ENCODE measurements at places on chromosomes 7 and 10.

DNA sequence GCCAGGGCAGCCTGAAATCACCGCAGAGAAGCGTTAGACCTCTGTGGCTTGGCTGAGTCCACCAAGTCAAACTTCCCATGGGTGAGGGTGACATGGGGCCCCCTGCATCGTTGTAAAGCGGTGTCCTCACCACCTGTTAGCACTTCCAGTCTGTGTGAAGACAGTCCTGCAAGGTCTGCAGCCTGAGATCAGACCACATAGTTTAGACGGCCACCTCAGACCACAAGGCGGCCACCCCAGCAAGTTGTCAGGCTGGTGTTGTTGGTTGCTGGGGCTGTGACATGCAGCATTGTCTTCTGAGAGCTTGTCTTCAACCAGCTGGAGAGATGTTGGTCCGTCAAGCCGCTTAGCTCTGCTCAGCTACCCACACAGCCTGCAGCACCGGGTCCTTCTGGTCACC is 44.1 kb upstream of the TARP start:
- no peak for DNase-seq

DNA sequence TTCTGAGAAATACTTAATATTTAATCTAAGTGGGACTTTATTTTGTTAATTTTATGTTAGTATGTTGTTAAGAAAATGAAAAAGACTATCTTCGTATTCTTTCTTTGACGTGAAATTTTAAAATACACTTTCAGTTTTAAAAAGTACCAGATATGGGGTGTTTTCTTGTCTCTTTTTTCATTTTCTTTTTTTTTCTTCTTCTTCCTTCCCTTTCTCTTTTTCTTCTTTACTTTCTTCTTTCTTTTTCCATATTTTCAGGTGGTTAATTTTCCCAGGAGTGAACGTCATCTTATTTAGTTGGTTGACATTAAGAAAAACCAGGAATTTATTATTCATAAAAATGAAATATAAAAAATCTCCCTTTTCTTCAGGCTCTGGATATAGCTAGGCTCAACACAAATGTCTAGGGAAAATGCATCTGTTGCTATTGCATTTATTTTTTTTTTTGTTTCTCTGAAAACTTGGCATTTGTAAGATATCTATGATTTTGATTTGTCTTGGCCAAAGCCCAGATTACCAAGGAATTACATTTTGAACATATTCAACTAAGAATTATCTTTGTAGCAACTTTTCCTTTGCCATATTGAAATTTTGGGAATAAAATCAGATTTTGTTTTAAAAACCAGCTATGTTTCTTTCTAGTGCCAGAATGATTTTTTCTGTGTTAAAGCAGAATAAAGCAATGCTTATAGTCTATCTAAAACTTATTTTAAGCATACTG is 241.3 kb upstream of the FOXP2 start:
- DNase-seq: no peak

GRCh38 chr7:134809616-134810015 is 30.2 kb downstream of the CALD1 start:
- DNase-seq: no peak

DNA sequence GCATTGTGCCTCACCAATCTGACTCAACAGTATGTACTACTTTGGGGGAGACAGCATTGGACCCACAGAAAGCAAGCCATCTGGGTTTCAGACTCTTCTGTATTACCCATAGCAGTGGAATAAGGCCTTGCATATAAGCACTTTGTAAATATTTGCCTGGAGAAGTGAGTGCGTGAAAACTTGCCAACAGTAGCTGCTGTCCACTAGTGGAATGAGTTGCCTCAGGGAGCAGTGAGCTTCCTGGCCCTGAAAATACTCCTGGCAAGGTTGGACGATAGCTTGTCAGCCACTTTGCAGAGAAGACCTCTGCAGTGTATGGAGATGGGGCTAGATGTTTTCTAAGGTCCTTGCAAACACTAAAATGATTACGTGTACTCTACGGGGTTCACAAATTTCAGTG is 21.6 kb downstream of the GARS1 start:
- DNase-seq: no peak

- no peak for DNase-seq
These were observed 56.5 kb downstream of the MMRN2 start for GRCh38 chr10:86900955-86901354.

DNA sequence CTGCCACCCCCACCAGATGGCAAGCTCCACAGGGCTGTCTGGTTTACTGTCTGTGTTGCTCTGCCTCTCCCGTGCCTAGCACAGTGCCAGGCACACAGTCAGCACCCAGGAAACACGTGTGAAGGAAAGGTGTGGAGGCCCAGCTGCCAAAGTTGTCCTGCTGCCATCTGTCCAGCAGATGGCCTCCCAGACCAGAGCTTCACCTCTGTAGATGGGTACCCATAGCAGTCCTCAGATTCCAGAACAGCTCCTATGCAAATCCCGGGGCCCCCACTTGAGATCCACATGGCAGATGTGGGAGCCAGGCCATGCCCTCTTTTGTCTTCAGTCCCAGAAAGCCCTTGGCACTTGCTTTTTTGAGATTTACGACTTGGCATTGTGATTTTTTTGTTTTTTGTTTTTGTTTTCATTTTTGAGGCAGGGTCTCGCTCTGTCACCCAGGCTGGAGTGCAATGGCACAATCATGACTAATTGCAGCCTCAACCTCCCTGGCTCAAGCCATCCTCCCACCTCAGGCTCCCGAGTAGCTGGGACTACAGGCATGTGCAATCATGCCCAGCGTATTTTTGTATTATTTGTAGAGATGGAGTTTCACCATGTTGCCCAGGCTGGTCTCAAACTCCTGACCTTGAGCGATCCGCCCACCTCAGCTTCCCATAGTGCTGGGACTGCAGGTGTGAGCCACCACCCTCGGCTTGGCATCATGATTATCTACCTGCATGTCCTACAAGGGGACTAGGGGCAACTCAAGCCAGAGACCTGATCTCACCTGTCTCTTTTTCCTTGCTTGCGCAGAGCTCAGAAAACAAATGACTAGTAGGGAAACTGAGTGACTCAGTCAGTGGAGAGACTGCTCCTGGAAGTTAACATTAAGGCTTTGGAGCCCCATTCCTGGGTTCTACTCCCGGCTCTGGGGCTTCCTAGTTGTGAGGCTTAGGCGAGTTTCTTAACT is 16.9 kb upstream of the PALD1 start:
- no peak for DNase-seq

DNA sequence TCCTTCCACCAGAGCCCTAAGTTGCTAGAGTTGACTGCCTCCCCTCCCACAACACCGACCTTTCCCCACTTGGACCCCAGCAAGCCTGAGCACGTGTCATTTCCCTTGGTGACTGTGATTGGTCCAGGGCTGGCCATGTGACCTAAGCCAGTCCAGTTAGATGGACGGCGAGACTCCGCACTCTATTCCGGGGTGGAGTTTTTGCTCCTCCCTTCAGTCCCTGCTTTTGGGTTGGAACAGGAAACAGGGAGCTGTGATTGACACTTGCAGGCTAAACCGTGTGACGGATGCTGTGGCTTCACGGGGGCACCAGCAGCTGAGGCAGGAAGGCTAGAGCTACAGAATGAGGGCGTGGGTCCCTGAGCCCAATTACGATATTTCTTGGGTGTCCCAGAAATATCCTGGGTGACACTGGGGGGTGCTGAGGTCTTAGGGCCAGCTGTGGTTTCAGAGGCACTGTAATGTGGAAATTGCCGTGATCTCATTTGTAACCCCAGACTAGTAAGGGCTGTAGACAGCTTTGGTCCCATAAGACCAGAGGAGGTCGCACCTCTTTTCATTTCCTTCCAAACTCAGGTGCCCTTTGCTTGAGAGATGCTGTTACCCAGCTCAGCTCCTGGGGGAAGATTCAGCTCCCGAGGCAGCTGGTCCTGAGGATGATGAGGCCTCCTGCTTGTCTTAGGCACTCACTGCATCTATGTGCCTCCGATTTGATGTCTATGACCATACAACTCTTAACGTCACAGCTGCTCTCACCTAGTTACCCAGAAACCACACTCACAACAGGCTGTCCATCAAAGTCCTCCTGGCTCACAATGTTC is 102.7 kb upstream of the NPTX2 start:
- DNase-seq: no peak

DNA sequence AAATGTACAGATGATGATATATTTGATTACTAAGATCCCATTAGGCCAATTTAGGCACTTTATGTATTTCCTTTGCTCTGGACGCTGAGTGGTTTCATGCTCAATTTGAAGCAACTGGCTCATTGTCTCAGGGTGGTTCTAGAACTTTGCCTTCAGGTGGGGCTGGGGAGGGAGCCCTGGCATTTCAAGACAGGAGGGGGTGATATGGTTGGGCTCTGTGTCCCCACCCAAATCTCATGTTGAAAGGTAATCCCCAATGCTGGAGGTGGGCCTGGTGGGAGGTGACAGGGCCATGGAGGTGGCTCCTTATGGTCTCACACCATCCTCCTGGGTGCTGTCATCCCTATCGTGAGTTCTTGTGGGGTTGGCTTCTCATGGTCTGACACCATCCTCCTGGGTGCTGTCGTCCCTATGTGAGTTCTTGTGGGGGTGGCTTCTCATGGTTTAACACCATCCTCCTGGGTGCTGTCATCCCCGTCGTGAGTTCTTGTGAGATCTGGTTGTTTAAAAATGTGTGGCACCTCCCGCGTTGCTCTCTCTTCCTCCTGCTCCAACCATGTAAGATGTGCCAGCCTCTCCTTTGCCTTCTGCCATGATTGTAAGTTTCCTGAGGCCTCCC is 151.5 kb upstream of the KLF6 start:
- no peak for DNase-seq

DNA sequence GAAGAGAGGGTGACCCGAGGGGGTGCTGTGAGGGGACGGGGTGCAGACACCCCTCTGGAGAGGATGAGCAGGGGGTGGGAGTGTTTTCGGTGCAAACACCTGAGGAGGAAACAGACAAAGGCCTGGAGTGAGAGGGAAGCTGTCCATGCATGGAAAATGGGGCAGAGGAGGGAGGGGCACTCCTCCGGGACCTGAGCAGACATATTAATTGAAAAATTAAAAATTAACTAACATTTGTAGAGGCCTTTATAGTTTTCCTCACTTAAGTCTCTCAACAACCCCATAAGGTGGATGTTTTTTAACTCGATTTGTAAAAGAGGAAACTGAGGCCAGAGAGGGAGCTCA is 1.2 kb downstream of the VPS37D start:
- no peak for DNase-seq
